ENCODE measurements at places on chromosomes 5 and 9.

- DNase-seq, result no peak
Measured at GRCh38 chr5:77024490-77024889, 5.7 kb upstream of the AGGF1 start.

GRCh38 chr5:138305797-138306196 lies 25.8 kb downstream of the CDC25C start:
- no peak for DNase-seq

GRCh38 chr9:86795047-86795442 lies 152.3 kb downstream of the GAS1 start:
- no peak for DNase-seq

- DNase-seq, result no peak
Measured at GRCh38 chr5:73222173-73222572, 49.2 kb downstream of the TMEM174 start.

GRCh38 chr9:112354081-112354743 lies 20.8 kb upstream of the PTBP3 start:
- DNase-seq, result no peak

Data from mesothelial cell of epicardium (in vitro differentiated cells).